ENCODE measurements at places on chromosomes 11 and 22.

- no peak for DNase-seq
Measured at GRCh38 chr22:37240941-37241320, 3.1 kb downstream of the RAC2 start.

- DNase-seq = no peak
Measured at GRCh38 chr11:88909500-88909899, 156.3 kb downstream of the GRM5 start.

DNA sequence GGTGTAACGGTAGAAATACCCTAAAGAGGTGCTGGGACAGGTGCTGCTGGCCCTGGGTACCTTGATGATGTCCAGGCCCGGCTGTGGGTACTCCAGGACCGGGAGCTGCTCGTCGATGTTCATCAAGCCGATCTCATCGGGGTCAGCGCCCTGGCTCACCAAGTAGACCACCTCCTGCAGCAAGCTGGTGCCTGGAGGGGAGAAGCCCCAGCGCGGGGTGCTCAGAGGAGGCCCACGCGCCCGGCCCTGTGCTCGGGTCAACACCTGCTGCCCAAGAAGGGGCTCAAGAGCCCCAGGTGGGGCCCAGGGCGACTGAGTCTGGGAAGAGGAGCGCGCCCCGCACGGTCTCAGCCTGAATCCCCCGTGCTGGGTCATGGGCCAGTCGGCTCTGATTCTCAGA is 20.6 kb downstream of the SULT4A1 start:
- no peak for DNase-seq

GRCh38 chr22:16956290-16956689 is 51.7 kb downstream of the GAB4 start:
- no peak for DNase-seq
